ENCODE measurements at places on chromosomes 3 and 15.

- no peak for DNase-seq
Observed at GRCh38 chr15:28861031-28861534, 12.6 kb upstream of the GOLGA6L7 start.

DNA sequence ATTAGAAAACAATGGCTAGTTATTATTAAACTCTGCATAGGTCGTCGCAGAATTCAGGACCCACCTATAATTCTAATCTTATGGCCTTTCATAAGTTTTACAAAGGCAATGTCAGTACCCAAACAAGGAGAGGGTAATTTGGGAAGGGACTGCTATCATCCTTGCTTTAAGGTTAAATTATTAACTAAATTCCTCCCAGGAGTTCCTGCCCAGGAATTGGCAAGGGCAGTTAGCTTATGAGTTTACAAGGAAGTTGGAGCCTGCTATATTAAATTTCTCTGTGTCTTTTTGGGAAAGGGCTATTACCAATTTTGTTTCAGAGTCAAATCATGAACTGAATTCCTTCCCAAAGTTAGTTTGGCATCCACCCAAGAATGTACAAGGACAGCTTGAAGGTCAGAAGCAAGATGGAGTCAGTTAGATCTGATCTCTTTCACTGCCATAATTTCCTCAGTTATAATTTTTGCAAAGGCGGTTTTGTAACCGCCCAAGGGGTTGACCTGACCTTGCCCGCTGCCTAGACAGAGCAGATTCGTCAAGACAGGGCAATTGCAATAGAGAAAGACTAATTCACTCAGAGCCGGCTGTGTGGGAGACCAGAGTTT is 45.3 kb upstream of the LHFPL4 start:
- no peak for DNase-seq

GRCh38 chr3:152860736-152861135 is 25.8 kb downstream of the P2RY1 start:
- DNase-seq, result no peak

GRCh38 chr3:71513081-71513480 is 70.4 kb downstream of the FOXP1 start:
- no peak for DNase-seq
